ENCODE measurements at places on chromosomes 5 and 9. TPM values are rescaled to one million over a fixed set of nuclear protein-coding genes. Genes with fewer than 3 reads are reported as not detected.

DNA sequence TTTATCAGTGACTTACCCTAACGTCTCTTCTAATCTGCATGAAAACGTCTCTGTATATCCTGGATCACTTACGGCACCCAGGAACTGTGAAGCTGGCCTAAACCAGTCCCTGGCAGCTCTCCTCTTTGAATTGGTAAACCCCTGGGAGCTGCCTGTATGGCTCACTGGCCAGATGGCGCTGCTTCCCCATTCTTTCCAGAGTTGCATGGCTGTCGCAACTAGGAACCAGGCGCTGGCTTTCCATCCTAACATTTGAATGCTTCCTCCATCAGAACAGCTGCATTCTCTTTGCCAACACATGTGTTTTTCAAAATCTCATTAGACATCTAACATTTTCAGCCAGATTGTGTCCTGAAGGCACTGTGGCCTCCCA is 8.0 kb upstream of the PCA3 start:
- peak; percentile 25 for DNase-seq

Gene TMEM232
- 1.3 TPM for total RNA-seq

DNA sequence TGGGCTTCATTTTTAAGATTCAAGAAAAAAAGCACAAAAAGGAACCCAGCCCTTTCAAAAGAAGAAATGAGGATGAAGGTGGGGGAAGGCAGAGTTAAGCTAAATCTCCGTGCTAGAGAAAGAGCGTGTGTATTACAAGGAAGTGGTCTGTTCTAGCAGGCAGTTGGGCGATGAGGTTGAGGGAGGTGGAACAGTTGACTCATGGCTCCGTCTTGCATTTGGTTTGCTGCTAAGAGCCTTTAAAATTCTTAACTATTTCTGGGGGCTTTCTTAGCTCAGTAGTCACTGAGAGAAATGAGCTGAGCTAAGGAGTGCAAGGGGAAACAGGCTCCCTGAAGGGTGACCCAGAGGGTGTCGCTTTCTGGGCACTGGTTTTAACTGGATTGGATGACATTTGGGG is 117.4 kb downstream of the GCNT1 start:
- peak; percentile 9 for DNase-seq

DNA sequence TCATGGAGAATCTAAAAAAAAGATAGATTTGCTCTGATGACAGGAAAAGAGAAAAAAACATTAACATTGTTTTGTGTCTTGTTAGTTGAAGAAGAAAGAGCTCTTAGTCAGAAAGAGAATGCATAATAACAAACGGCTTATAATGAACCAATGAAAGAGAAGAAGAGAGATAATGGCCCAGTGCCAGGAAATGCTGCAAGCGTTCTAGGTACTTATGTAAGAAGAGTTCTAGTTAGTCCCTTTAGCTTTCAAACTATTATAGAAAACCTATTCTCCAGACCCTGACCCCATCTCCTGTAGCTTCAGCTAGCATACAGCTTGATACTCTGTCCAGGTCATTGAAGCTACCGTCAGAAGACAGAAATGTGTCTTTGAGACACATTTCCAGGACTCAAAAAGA is 70.2 kb downstream of the FBXL17 start:
- DNase-seq = no peak

All from H1 (cell line).